HepG2 (cell line): ENCODE measurements at places on chromosomes 13 and 19. TPM values are rescaled to one million over a fixed set of nuclear protein-coding genes. Genes with fewer than 3 reads are reported as not detected.

- DNase-seq = no peak
Observed at GRCh38 chr19:7657131-7657751, 11.6 kb upstream of the RETN start.

- no peak for DNase-seq
Observed at GRCh38 chr19:17137417-17137816, 61.8 kb downstream of the MYO9B start.

DNA sequence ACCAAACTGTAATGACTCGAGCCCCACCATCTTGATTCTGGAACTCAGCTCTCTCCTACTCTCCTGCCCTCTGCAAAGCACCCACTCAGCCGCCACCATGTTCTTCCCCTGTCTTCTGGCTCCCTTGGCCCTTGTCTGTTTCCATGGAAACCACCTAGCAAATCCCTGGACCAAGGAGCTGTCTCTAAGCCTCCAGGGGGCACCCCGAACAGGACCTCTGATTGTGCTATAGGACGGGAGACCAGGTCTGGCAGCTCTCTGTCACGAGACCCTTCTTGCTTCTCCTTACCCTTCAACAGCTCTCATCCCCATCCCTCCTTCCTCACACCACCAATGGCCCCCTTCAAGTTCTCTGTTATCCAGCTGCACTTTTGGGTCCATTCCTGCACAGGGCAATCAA is 277.7 kb upstream of the ZNF507 start:
- no peak for DNase-seq

GRCh38 chr13:52848455-52849195 is at the start of gene PCDH8:
Gene PCDH8, minus strand, starts transcription at chr13:52848640. Its CDS starts 204 bp downstream, at chr13:52848436.
- DNase-seq = no peak

DNA sequence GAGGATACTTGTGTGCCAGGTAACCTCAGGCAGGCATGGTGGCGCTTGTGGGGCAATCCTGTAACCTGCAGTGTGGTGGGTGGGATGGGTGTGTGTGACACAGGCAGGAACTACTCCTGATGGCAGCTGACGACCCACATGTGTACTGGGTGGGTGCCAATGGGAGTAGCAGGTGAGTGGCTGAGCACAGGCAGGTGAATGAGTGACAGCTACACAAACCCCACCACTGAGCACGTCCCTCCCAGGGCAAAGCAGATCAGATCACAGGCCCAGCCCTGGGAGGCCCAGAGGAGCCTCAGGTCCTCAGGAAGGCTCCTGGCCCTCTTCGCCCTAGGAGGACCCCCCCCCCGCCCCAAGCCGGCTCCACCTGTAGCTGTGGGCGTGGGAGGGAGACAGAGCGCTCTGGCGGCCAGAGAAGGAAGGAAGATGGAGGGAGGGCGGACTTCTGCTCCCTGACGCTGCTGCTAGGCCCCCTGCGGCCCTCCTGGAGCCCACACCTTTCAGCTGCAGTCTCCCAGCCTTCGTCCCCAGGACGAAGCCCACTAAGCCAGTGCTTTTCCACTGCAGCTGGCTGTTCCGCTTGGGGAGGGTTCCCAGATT is 1.3 kb upstream of the ZNF181 start:
- no peak for DNase-seq

- no peak for DNase-seq
Observed at GRCh38 chr19:42455621-42456081, 12.9 kb upstream of the CXCL17 start.

DNA sequence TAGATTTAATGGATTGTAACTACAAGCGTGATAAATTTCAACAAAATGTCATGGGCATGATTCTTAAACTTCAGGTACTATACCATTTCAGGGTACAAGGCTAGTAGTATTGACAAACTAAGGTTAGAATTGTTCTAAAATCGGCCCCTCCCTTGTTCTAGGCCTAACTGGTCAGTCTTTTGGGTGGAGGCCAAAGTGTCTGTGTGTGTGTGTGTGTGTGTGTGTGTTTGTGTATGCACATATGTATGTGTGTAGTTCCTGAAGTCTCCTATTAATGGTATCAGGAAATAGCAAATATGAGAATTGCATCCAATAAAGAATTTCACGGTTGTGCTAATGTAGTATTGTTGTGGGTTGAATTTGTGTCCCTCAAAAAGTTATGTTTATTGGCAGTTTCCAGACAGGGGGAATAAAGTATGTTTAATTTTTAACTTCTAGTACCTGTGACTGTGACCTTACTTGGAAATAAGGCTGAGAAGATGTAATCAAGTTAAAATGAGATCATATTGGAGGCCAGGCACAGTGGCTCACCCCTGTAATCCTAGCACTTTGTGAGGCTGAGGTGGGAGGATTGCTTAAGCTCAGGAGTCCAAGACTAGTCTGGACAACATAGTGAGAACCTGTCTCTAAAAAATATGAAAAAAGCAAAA is 119.2 kb downstream of the KLF5 start:
- DNase-seq = no peak

- DNase-seq = no peak
Observed at GRCh38 chr13:74032325-74032724, 101.9 kb downstream of the KLF12 start.

GRCh38 chr19:6156033-6156432 is 20.6 kb downstream of the ACSBG2 start:
- DNase-seq = no peak

- no peak for DNase-seq
Observed at GRCh38 chr19:3687393-3687773, 12.9 kb downstream of the PIP5K1C start.

DNA sequence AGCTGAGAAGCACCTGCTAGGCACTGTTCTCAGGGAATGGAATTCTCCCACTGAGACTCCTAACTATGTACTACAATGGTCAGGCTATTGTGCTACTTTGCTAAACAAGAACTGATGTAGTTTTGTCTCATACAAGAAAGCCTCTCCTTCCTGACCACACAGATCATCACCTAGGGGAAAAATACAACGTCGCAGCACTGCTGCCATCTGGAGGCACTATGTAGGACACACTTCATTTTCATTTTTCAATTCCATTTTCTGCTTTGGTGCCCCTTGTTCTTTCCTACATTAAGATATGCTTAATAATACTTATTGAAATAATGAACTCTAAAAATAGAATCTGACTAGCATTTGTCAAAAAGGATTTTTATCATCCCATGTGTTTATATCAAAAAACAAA is 21.1 kb downstream of the PROSER1 start:
- peak; percentile 12 for DNase-seq

DNA sequence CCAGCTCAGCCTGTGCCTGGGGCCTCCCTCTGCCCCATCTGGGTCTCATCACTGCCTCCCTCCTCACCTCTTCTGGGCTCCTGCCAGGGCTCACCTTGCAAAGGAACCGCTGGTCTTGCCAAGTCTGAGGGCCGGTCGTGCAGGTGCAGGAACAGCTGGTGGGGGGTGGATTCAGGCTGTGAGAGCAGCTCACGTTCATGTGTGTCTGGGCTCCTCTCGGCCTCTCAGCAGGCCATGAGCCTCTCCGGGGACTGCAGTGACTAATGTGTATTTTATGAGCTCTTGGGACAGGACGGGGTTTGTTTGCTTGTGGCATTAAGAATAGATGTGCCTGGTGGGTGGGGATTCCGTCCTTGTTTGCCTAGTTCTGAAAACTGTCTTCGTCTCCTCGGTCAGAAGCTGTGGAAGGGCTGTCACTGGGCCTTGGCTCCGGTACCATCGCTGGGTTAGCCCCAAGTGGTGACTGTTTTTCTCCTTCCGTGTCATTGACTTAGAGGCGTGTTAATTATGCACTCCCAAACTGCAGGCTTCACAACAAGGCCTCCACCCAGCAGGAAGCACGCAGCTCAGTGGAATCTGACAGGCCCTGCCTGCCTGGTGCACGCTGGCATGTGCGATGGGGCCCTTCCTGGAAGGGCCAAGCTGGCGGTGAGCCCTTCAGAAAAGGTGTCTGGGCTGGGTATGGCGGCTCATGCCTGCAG is 77.6 kb downstream of the KDM4B start:
- DNase-seq = peak; percentile 87

- no peak for DNase-seq
Observed at GRCh38 chr13:66663711-66664110, 566.4 kb downstream of the PCDH9 start.

- no peak for DNase-seq
Observed at GRCh38 chr13:75766636-75767035, 130.5 kb downstream of the LMO7 start.

DNA sequence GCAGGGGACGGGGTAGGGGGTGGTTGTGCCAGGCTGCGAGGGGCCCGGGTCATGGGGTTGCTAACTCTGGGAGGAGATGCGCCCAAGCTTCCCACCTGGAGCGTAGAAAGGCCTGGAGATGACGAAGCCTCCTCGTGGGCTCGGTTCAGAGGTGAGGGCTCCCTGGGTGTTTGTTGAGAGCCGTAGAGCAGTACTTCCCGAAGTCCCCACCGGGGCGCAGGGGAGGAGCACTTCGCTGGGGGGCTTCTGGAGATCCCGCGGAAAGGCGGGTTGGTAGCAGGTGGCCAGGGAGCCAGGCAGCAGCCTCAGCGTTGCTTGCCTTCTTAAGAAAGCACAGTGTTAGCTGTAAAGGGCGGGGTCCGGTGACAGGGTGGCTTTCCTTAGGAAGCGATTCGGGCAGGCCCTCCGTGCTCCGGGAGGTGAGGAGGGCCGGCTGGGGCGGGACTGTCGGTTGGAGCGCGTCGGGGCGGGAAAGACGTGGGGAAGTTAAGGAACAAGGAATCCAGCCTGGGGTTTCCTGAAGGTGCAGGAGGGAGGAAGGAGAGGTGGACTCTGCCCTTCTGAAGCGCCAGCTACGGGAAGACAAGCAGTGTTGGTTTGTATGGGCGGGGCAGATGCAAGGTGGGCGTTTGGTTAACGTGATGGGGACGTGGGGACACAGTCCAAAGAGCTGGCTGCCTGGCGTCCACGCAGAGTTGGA is 3.3 kb downstream of the VSTM2B start:
- DNase-seq = no peak

DNA sequence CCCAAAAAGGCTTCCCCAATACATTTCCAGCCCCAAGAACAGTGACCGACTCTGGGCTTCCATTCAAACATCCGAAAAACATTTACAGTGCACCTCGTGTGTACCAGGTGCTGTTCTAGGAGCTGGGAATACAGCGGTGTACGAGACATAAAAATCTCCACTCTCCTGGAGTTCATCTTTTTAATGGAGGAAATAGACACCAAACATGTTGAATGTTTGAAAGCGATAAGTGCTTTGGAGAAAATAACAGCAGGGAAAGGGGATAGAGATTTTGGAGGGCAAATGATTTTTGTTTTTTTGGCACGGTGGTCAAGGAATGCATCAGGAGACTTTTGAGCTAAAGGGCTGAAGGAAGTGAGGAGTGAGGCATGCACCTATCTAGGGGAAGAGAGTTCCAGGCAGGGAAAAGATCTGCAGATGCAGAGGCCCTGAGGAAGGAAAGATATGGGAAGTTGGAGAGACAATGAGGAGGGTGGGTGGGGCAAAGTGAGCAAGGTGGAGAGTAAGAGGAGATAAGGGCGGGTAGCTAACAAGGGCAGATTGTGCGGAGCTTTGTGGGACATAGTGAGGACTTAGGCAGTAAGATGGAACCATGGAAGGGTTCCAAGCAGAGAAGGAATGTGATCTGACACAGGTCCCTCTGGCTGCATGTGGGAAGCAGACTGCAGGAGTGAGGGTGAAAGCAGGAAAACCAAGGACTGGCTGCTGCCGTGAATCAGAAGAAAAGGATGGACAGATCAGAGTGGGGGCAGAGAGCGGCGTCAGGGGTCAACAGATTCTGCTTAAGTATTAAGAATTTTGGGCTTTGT is 703 bp upstream of the FBL start:
- no peak for DNase-seq

USHBP1 gene
- 0.13 and 0.15 TPM in 2 replicates for total RNA-seq

ZNF667 gene
- not detected in 2 replicates for total RNA-seq

FLT1 gene
- 0.02 TPM in 1 of 2 replicates, not detected in the other for total RNA-seq

MCEMP1 gene
- not detected in 2 replicates for total RNA-seq
